ENCODE measurements at places on chromosomes 6 and 20. TPM values are rescaled to one million over a fixed set of nuclear protein-coding genes. Genes with fewer than 3 reads are reported as not detected.

Gene ZBTB2
- 9.3 TPM for total RNA-seq

Gene PHACTR1
- 17.7 TPM for total RNA-seq

Gene SLC17A1
- total RNA-seq: not detected

Gene SESN1
- total RNA-seq: 84.4 TPM

GRCh38 chr6:167290786-167291622 lies at the start of gene UNC93A:
Gene UNC93A, plus strand, starts transcription at chr6:167291315. Its CDS starts 175 bp downstream, at chr6:167291490.
- DNase-seq: no peak

DNA sequence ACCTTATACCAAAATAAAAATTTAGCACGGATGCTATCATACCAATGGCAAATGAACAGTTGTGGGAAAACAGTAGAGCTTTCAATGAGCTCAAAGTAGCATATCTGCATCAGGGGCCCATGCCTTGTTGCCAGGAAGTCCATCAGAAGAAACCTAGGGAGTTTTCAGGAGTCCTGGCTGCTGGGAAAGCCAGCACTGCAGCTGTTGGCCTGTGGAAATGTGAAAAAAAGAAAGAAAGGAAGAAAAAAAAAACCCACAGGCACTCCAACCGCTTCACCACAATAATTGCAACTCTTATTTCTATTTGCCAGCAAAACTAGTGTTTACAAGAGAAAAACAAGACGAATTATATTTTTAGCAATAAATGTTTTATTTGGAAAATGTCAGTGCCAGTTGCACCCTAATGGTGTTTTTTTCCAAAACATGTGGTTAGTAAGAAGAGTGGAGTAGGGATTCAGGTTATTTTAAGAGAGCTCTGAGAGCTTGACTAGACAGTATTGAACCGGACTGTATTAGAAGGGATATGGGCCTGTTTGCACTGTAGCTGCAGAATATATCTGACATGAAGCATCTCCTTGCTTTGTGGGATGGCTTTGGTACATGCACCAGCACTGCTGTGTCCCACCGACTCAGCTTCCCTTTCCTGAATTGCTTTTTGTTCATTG lies 137.3 kb downstream of the CCDC170 start:
- no peak for DNase-seq

DNA sequence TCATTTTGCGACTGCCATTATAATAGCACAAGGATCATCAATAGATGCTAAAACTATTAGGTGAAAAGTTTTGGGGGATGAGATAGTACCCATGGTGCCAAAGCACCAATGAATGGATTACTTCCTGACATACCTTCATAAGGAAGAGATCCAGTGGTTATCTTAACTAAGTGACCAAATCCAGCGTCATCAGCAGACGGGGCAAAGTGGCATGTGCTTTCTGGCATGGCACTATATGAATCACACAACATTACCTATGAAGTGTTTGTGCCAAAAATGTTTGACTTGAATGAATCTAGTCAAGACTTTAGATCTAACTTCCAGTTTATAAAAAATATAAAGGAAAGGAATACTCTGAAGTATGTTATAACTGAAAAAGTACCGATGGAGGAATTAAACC lies 10.8 kb downstream of the TRIM26 start:
- DNase-seq: no peak

- DNase-seq: no peak
Observed at GRCh38 chr20:62812181-62812906, 4.5 kb upstream of the COL9A3 start.

- DNase-seq: no peak
Observed at GRCh38 chr6:46452312-46452917, 38.8 kb downstream of the RCAN2 start.

DNA sequence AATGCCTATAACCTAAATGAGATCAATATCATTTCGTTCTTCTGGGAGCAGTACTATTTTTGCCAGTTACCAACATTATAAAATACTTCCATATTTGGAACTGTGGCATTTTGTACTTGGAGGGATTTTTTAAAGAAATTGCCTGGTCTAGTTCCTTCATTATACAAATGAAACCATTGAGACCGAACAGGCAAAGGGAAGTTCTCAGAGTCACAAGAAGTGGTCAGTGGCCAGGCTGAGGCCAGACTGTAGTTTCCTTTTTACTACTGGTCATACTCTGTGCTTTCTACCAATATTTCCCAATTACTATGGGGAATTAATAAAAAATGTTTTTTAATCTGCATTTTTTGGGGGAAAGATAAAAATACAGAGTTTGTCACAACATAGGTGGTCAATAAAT lies 332.0 kb downstream of the NRN1 start:
- no peak for DNase-seq

GRCh38 chr20:38139977-38140753 lies 24.9 kb downstream of the TGM2 start:
- DNase-seq: no peak

DNA sequence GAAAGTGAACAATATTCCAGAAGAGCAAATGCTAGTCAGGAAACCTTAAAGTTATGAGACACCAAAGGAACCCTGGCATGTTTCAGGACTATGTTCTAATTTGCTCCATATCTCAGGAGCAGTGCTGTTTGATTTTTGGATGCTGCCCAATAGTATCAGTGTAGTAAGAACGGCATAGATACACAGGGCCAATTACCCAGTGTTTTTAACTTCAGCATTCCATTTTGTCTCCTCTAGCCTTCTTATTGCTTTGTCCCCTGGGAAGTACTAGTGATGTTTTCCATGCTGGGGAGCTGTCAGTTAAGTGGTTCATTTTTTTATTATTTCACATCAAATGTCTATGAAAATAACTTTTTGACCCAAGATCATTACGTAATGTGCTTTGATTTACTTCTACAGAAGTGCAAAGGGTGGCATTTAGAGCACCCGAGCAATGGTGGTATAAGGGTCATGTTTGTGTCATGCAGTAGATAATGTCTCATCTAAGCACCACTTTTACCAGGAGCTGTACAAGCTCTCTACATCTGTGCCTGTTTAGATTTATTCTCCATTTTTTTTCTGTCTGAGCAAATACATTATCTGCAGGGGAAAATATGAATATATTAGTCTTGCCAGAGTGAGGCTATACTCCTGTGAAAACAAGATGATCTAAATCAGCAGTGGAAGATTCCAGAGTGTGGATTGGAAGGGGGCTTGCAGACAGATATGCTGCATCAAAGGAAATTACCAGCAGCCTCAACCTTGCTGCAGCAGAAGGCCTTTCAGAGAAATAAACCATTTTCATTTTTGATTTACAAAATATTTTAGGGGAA lies 198.8 kb upstream of the OPRM1 start:
- DNase-seq: no peak

DNA sequence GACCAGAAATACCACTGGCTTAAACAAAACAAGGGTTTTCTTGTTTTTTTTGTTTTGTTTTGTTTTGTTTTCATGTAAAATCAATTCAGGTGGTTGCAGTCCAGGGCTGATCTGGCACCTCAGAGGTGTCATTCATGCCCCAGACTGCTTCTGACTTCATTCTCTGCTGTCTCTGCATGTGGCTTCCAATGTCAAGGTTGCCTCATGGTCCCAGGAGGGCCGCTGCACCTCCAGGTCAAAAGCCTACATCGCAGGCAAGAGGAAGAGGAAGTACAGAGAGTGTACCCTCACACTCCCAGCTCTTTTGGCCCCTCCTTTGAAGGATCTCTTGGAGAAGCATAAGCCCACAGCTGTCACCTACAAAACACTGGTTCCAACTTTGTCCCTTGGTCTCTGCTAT lies 1.4 kb upstream of the BTN3A1 start:
- DNase-seq: no peak

DNA sequence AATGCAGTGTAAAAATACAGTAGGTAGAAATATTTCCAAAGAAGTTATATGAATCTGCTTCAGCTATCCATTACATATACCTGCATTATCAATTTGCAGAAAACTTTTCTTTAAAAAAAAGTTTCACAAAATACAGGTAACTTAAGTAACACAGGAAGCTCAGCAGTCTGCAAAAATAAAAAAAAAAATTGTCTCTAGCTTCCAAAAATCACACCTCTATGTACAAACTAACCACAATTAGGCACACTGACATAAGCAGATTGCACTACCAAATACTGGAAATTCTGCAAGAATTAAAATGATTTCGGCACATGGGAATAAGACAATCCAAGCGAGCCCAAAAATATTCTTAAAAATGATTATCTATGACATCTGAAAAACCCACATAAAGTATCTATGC lies 41.2 kb downstream of the ME1 start:
- no peak for DNase-seq

DNA sequence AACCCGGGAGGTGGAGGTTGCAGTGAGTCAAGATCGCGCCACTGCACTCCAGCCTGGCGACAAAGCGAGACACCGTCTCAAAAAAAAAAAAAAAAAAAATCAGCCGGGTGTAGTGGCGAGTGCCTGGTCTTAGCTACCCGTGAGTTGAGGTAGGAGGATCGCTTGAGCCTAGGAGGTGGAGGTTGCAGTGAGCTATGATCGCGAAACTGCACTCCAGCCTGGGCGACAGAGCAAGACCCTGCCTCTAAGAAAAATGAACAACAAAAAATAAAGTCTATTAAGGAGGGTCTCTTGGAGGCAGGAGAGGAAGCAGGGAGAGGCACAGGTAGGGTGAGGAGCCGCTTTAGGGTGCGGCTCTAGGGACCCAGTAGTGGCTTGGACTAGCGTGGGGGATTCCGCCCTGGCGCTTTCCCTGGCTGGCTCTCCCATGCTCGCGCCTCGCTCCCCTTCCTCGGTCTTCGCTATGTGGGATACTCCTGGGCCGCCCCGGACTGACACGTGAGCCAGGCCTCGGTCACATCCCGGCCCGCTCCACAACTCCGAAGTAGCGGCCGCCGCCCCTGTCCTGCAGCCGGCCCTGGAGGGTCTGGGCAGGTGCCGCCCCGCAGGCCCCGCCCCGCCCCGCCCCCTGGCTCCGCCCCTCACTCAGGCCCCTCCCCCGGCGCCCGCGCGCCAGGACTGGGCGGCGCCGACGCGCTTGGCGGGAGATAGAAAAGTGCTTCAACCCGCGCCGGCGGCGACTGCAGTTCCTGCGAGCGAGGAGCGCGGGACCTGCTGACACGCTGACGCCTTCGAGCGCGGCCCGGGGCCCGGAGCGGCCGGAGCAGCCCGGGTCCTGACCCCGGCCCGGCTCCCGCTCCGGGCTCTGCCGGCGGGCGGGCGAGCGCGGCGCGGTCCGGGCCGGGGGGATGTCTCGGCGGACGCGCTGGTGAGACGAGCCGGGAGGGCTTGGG lies at the start of gene MYBL2:
Gene MYBL2, plus strand, starts transcription at position 739 of the 953 bp plus-strand sequence. Its CDS starts 170 bp downstream, at position 909.
- no peak for DNase-seq

DNA sequence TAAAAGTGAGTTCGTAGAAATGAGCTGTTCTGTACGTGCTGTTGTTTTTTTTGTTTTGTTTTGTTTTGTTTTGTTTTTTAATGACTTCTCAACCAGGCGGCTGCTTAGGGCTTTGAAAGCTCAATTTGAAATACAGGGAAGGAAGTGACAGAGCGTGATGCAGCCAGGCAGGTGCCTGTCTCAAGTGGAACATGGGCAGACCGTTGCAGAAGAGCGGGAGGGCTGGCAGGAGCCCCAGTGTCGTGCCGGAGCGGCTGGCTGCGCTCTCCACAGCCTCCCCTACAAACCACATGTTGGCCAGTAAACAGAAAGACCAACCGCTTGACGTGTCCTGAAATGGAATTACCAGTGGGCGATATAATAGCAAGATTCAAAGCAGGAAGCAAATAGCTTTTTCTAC lies 164.9 kb upstream of the RREB1 start:
- DNase-seq: no peak

- DNase-seq: no peak
Observed at GRCh38 chr6:96450082-96450769, 71.4 kb upstream of the UFL1 start.

- DNase-seq: no peak
Observed at GRCh38 chr20:10228330-10228729, 9.7 kb downstream of the SNAP25 start.

DNA sequence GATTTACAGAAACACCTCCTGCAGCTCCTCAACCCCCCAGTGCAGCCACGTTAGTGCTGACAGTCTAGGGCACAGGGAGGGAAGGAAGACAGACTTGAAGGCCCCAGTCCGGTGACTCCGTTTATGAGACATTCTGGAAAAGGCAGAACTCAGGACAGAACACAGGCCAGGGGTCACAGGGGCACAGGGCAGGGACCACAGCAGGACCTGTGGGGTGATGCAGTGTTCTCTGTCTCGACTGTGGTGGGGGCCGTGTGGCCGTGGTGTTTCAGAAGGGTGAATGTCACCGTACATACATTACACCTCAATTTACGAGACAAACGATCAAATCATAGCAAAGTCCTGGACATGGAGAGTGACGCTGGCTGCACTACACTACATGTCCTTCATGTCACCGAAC lies 11.3 kb downstream of the BHLHE23 start:
- no peak for DNase-seq

- DNase-seq: no peak
Observed at GRCh38 chr6:95413789-95414188, 163.5 kb upstream of the MANEA start.

DNA sequence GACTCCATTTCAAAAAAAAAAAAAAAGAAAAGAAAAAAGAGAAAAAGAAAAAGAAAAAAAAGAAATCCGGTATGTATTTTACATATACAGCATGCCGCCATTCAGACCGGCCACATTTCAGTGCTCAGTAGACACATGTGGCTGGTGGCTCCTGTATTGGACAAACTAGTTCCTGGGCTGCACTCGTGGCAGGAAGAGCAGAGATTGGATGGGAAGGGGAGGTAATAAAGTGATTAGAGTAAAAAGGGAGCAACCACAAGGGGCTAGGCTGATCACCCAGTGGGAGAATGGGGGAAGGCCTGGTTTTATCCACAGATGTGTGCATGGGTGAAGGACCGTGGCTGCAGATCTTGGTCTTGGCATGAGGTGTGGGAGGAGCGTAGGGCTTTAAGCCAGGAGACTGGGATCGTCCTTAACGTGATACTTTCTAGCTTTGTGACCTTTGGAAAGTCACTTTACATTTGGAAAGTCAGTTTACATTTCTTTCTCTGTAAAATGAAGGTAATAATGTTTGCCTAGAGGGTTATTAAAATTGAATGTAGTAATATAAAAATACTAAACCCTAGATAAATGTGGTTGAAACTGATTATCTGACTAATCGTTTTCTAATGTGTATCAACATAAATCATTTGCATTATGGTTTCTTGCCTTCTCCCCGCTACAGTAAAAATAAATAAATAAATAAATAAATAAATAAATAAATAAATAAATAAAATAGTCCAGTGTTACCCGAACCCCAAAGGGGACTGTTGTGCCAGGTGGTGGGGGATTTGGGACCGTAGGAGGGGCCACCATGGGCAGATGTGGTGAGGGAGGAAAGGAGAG lies 869 bp upstream of the TRIM15 start:
- no peak for DNase-seq

- no peak for DNase-seq
Observed at GRCh38 chr20:57030611-57031600, 235.5 kb downstream of the BMP7 start.

Data from omental fat pad (tissue), 4 donors.